ENCODE measurements at places on chromosomes 16 and 17. TPM values are rescaled to one million over a fixed set of nuclear protein-coding genes. Genes with fewer than 3 reads are reported as not detected.

MYL11 gene
- total RNA-seq, result not detected

BPTF gene
- total RNA-seq, result 21.8 TPM

AGRP gene
- total RNA-seq, result not detected

CHST5 gene
- not detected for total RNA-seq

DNAH17 gene
- not detected for total RNA-seq

CEMP1 gene
- total RNA-seq, result 0.12 TPM

CFAP97D1 gene
- total RNA-seq, result under 0.01 TPM

KIF18B gene
- total RNA-seq, result not detected

HEATR9 gene
- total RNA-seq, result not detected

TPPP3 gene
- 1.5 TPM for total RNA-seq

KRT24 gene
- total RNA-seq, result not detected

KRT40 gene
- total RNA-seq, result not detected

TXNDC11 gene
- 13.8 TPM for total RNA-seq

EFCAB13 gene
- total RNA-seq, result 5.0 TPM

KRT27 gene
- not detected for total RNA-seq

WBP2 gene
- total RNA-seq, result 21.3 TPM

GDPD1 gene
- 2.3 TPM for total RNA-seq

HS3ST3A1 gene
- total RNA-seq, result 0.38 TPM

TMEM92 gene
- total RNA-seq, result 0.12 TPM

PPY gene
- not detected for total RNA-seq

CIBAR2 gene
- 0.15 TPM for total RNA-seq

SLC52A1 gene
- total RNA-seq, result 0.15 TPM

OR3A2 gene
- not detected for total RNA-seq

SULT1A1 gene
- 5.0 TPM for total RNA-seq

KRTAP9-8 gene
- total RNA-seq, result not detected

WFIKKN1 gene
- total RNA-seq, result 0.08 TPM

AATK gene
- total RNA-seq, result 0.15 TPM

PIK3R6 gene
- not detected for total RNA-seq

CLEC19A gene
- not detected for total RNA-seq

ALKBH5 gene
- total RNA-seq, result 99.0 TPM

KRTAP1-1 gene
- total RNA-seq, result not detected

VEZF1 gene
- total RNA-seq, result 20.8 TPM

RAP1GAP2 gene
- total RNA-seq, result 1.2 TPM

SERPINF2 gene
- not detected for total RNA-seq

MT1G gene
- not detected for total RNA-seq

SCNN1B gene
- not detected for total RNA-seq

CMTM2 gene
- total RNA-seq, result not detected
